ENCODE measurements at places on chromosomes 5 and 9.

DNA sequence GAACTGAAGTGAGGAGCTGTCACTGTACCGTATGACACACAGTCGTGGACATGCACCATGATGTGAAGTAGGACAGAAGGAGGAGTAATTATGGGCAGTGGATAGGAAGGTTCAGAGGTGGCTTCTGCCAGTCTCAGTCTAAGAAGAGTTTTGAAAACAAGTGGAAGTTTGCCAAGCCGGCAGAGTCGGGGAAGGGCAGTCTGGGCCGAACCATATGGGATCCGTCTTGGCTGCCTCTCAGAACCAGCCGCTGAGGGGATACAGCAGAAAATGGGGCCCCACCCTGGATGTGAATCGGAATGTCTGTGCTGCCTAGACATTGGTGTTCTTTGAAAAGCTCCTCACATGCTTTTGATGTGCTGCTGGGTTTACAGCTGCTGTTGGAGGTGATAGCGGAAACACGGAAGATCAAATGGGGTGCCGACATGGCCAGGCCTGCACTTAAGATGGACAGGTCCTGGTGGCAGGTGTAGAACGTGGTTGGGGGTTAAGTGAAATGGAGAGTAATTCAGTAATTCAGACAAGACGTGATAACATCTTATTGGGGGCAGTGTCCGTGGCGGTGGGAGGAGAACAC, 11.2 kb downstream of the SNX18 start:
- no peak for DNase-seq

GRCh38 chr9:85742597-85742936, 813 bp upstream of the AGTPBP1 start:
- DNase-seq = no peak

DNA sequence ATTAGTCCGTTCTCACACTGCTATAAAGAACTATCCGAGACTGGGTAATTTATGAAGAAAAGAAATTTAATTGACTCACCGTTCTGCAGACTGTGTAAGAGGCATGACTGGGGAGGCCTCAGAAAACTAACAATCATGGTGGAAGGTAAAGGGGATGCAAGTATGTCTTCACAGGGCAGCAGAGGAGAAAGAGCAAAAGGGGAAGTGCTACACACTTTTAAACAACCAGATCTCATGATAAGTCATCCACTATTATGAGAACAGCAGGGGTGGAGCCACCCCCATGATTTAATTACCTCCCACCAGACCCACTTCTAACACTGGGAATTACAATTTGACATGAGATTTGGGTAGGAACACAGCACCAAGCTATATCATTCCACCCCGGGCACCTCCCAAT, 26.6 kb downstream of the FST start:
- DNase-seq = no peak

DNA sequence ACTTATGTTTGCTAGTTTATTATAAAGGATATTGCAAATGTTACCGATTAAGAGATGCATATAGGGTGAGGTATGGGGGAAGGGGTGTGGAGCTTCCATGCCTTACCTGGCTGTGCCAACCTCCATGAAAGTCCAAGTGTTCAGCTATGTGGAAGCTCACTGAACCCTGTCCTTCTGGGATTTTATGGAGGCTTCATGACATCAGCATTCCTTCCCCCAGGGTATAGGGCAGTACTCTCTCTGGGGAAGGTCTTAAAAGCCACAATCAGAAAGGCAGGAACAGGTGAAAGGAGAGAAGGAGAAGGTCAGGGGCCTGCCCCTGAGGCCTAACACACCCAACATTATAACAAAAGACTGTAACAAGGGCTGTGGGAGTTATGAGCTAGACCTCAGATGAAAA, 592.6 kb downstream of the PDE4D start:
- DNase-seq = no peak

GRCh38 chr5:7801891-7802614, 48.9 kb downstream of the CFAP90 start:
- no peak for DNase-seq

DNA sequence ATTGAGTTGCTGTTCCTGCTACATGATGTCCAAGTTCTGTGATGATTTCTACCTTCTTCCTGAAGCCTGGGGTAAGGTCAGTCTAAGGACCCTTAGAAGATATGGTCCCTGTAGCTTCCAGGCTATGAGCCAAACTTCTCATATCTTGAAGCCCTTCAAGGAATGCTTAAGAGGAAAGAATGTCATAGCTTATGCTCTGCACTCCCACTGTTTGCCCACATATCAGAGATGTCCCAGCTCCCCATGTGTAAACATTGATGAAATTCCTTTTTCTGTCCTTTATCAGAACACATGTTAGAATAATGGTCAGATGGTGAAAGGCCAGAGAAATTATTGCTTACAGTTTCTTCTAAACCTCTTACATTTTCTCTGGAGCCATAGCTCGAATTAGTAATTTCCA, 41.4 kb upstream of the RUSC2 start:
- no peak for DNase-seq

DNA sequence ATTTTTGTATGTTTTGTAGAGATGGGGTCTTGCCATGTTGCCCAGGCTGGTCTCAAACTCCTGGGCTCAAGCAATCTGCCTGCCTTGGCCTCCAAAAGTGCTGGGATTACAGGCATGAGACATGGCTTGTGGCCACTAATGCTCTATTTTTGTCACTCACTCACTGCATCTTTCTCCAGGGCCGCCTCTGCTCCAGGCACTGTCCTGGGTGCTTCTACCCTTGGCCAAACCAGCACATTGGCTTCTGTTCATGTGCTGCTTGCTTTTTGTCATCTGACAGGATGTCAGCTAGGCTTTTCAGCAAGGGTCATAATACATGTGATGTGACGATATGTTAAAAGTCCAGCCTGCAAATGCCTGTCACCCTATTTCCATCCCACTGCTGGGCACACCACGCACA, 3.2 kb downstream of the ODF2 start:
- no peak for DNase-seq

DNA sequence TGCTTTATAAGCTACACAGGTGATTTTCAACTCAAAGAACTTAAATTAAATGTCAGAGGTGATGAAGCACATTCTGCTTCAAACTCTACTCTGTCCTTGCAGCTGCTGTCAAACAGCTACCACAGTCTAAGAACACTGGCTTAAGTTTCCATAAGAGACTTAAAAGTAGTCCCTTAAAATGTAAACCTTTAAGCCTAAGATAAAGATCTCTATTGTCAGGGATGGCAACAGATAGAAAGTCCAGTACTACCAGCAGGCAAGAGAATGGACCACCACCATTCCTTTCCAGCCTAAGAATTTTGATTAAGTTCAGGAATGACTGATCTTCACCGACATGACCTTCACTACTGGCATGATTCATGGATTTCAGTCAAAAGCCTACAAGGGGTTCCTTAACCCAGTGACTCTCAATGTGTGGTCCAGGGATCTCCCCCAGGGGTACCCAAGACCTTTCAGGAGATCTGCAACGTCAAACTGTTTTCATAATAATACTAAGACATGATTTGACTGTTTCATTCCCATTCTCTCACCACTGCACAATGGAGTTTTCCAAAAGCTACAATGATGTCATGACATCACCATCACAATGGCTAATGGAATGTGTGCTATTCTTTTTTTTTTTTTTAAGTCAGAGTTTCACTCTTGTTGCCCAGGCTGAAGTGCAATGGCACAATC, 41.1 kb upstream of the PLPP6 start:
- peak; percentile 58 for DNase-seq
